ENCODE measurements at places on chromosomes 7 and 10.
A peak's percentile ranks its signal among the peaks of the same experiment; 100 is the strongest.

DNA sequence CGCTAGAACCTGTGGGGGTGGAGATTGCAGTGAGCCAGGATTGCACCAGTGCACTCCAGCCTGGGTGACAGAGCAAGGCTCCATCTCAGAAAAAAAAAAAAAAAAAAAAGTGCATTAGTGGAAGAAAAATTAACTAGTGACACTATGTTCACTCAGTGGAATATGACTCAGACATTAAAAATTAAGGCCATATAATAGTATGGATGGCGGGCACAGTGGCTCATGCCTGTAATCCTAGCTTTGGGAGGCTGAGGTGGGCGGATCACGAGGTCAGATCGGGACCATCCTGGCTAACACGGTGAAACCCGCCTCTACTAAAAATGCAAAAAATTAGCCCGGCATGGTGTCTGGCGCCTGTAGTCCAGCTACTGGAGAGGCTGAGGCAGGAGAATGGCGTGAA is 3.4 kb downstream of the PHYH start:
- no peak for DNase-seq

DNA sequence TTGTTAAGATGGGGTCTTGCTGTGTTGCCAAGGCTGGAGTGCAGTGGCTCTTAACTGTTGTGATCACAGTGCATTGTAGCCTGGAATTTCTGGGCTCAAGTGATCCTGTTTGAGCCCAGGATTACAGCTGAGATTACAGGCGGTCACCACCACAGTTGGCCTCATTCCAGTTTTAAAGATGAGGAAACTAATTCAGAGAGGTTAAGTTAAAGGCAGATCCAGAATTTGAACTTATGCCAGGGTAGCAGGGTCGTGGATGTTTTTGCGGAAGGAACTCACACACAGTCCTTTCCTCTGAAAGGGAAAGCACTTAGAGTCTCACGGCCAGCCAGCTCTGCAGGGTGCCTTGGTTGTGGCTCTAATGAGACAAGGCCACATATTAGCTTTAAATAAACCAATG is 84.7 kb downstream of the MMRN2 start:
- no peak for DNase-seq

GRCh38 chr10:59945590-59945989 is 39.2 kb upstream of the CCDC6 start:
- DNase-seq = no peak

DNA sequence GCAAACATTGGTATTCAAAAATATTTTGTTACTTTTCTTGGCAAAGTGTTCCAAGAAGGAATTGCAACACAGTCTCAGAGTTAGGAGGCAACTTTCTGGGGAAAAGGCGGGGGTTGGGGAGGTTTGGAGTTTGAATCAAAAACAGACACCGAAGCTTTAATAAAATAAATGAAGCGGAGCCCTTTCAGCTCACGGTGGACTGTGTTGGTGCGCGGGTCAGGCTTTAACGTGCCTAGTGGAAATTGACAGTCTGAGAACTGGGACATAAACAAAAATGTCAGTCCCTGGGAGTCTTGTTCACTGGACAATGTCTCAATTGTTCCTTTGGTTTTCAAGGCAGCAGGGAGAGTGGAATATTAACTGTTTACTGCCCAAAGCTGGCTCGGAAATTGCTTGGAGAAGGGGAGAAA is 109.3 kb downstream of the TCF7L2 start:
- DNase-seq = peak; percentile 38

GRCh38 chr7:104530251-104530650 is 201.8 kb downstream of the LHFPL3 start:
- DNase-seq = no peak

DNA sequence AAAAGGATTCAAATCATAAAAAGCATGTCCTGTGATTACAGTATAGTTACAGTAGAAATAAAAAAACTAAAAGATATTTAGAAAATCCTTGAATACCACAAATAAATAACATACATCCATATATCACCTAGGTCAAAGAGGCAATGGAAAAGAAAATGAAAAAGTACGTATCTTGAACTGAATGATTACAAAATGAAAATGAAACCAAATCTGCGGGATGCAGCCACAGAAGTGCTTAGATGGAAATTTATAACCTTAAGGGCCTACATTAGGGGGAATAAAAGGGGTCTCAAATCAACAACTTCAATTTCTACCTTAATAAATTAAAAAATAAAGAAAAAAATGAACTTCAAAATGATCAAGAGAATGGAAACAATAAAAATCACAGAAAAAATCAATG is 879.0 kb upstream of the CELF2 start:
- DNase-seq = no peak

DNA sequence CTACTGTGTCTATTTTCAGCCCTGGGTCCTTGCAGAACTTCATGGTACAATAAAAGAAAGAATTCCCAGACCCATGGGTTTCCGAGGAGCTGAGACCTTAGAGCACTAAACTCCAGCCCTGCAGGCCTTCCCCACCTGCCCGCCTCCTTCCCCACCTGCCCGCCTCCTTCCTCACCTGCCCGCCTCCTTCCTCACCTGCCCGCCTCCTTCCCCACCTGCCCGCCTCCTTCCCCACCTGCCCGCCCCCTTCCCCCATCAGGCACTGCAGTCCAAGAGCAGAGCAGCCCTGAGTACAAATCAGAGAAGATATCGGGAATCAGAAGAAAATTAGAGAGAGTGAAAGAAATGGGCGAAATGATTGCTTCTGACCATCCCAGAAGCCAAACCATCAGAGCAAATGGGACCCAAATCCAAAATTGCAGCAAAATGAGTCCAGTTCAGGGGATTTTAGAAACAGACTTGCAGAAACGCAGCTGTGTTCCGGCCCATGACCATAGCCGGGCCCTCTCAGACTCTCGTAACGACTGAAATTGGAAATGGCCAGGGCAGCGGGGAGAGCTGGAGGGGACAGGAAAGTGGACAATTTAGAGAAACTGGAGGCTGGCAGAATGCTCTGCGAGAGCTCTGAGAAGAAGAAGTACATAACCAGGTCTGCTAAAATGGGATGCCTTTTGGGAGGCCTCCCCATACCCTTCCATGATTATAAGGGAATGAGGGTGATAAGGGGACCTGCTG is 568.4 kb downstream of the TCERG1L start:
- DNase-seq = no peak

- no peak for DNase-seq
These were observed 597.5 kb upstream of the MKI67 start for GRCh38 chr10:128723631-128724205.

DNA sequence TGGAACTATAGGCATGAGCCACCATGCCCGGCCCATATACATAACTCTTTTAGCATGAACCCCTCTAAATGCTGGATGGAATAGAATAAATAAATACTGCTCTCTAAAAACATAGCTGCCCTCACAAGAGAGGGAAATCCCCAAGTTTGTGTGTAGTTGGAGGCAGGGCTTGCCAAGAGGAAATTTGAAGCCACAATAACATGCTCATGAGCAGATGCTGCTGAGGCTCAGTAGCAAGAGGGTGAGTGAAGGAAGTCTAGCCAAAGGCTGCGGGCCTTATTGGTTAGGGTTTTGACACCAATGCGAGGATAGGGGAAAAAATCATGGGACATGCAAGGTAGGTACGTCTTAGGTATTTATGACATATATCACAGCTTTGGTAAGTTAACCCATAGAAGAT is 17.3 kb downstream of the TPK1 start:
- no peak for DNase-seq

- DNase-seq = no peak
These were observed 37.1 kb downstream of the COL26A1 start for GRCh38 chr7:101399759-101400158.

GRCh38 chr7:43639858-43640491 is 57.1 kb downstream of the STK17A start:
- DNase-seq = no peak

DNA sequence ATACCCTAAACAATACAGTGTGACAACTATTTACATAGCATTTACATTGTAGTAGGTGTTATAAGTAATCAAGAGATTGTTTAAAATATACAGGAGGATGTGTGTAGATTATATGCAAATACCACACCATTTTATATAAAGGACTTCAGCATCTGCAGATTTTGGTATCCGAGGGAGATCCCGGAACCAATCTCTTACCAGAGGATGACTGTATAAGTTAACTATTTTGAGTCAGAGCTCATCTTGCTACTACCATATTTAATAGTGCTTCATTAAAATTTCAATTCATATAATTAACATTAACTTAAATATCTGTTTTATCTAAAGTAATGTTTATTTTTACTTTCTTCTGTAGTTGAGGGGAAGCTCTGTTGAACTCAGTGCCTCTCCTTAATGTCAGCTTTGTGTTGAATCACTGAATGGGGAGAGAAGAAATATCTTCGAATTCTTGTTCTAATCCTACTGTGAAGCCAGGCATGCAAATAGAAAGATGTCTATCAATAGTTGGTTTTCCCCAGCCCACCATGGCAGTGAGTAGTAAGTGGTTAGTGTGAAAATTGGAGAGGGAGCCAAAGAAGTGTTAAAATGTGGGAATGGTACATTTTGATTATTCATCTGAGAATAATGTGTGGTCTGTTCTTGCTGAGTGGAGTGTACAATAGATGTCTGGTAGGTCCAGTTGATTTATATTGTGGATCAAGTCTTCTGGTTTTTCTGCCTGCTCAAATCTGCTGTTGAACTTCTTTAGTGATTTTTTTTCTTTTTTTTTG is 90.1 kb upstream of the CYP26C1 start:
- no peak for DNase-seq

- DNase-seq = no peak
These were observed 32.4 kb downstream of the BTBD16 start for GRCh38 chr10:122303271-122304053.

DNA sequence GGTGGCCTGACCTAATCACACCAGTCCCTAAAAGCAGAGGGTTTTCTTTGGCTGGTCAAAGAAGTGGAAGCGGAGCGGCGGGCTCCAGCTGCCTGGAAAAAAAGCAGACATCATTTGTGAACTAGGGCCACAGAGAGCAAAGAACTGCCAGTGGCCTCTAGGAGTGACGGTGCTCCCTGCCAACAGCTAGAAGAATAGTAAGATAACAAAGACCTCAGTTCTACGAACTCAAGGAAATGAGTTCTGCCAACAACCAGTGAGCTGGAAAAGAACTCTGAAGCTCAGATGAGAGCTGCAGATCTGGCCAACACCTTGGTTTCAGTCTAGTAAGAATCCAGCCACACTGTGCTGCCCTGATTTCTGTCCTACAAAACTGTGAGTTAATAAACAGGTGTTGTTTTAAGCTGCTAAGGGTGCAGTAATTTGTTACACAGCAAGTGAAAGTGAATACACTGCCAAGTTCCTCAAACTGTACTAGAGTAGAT is 178.0 kb downstream of the SRPK2 start:
- no peak for DNase-seq

DNA sequence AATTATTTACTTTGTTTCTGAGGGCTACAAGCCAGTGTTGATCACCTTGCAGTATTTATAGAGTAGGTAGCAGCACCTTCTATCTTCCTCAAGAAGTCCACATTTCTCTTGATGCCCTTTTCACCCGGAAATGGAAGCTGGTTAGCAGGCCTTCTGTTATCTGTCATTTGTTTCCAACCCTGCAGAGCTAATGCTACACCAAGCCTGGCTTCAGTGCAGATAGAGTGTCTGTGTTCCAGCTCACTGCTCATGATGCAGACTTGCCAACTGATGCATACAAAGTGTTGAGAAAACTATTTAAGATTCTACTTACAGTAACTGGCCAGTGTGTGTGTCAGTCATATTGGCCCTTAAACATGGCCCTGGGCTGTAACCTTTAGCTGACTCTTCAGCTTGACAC is 301.0 kb downstream of the LHFPL3 start:
- DNase-seq = no peak

GRCh38 chr10:125115409-125115808 is 45.0 kb downstream of the CTBP2 start:
- no peak for DNase-seq

GRCh38 chr7:87877366-87878040 is 1.2 kb downstream of the DBF4 start:
- DNase-seq = peak; percentile 15

Data from SW480 (cell line).